ENCODE measurements at places on chromosomes 12 and 14.

GRCh38 chr12:39675263-39675662 is 55.7 kb upstream of the ABCD2 start:
- DNase-seq, result no peak

GRCh38 chr12:31896514-31897039 is 62.6 kb upstream of the RESF1 start:
- DNase-seq, result no peak

DNA sequence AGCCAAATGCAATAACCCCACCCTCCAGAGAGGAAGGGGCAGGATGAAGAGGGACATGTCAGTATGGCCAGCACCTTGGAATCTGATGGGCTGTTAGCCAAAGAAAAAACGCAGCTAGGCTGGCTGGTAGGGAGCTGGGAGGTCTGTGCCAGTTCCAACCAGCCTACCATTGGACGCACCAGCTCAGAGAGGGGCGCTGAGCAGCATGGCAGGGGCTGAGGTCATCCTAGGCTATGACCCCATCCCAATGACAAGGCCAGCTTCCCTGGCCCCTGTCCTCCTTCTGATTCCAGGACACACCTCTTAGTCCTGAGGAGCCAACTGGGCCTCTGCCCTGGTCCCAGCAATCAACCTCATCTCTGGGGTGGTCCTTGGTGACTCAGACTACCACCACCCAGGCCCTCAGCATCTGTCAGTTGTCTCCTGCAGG is 12.2 kb downstream of the ACTN1 start:
- no peak for DNase-seq

- no peak for DNase-seq
These were observed 67.8 kb downstream of the HMGA2 start for GRCh38 chr12:65891987-65892481.

- no peak for DNase-seq
These were observed 161.3 kb downstream of the CPNE8 start for GRCh38 chr12:38744041-38744440.

GRCh38 chr14:101604935-101605780 is 43.9 kb downstream of the DIO3 start:
- peak; percentile 93 for DNase-seq

- no peak for DNase-seq
These were observed 14.8 kb upstream of the RNASE10 start for GRCh38 chr14:20490563-20490962.

DNA sequence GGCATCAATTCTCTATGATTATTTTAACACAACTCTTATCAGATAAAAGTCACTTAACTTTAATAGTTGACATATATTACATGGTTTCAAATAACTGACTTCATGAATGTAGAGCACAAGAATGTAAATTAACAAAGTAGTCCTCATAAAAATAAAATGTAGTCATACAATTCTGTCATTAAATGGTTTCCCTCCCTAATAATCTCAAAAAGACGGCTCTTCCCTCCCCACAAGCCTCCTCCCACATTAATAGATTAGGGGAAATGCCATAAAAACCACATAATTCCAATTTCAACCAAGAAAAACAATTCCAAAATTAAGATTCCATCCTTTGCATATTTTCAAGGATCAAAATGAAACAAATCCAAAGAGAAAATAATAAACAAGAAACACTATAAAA is 36.7 kb downstream of the SPTLC2 start:
- no peak for DNase-seq

- DNase-seq, result no peak
These were observed 202.6 kb downstream of the ANO6 start for GRCh38 chr12:45418520-45418919.

GRCh38 chr14:95948558-95948981 is 71.9 kb downstream of the TUNAR start:
- no peak for DNase-seq

GRCh38 chr14:50344876-50345563 is 32.9 kb downstream of the DMAC2L start:
- no peak for DNase-seq

DNA sequence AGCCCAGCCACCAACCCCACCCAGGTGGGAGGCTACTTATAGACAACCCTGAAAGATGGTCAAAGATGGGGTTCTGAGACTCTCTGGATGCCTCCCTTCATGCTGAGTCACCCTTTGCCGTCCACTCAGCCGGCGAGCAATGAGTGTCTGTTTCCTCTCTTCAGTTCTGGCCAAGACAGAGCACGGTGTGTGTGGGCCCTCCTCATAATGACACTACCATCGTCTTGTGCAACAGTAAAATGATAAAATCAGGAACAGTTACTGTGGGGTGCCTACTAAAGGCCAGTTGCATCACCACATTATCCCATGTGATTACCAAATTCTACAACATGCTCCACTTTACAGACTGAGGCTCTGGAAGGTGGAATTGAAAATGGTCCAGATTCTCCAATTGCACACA is 7.0 kb upstream of the BDKRB1 start:
- peak; percentile 96 for DNase-seq

DNA sequence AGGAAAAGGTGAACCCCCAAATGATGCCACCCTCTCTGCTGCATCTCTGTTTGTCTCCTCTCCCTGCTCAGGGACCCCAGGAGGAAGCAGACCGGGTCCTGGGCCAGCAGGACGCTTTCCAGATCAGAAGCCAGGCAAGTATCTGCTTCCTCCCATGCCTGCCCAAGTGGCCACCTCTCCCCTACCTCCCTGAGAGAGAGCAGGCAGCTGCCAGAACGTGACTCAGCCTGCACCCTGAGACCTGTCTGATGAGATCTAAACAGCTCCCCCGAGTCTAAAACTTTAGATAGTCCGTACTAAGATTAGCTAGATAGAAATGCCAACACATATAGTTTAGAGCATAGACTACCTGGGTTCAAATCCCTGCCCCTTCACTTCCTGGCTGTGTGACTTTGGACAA is 31.2 kb upstream of the OAS1 start:
- no peak for DNase-seq

DNA sequence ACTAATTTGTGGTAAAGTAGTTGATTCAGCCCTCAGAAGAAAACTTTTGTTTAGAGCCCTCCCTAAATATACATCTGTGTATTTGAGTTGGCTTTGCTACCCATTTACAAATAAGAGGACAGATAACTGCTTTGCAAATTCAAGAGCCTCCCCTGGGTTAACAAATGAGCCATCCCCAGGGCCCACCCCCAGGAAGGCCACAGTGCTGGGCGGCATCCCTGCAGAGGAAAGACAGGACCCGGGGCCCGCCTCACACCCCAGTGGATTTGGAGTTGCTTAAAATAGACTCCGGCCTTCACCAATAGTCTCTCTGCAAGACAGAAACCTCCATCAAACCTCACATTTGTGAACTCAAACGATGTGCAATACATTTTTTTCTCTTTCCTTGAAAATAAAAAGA is 2.7 kb downstream of the FZD10 start:
- DNase-seq, result no peak
